Diencephalon (tissue), 1 donor: ENCODE measurements at places on chromosomes 11 and 22. TPM values are rescaled to one million over a fixed set of nuclear protein-coding genes. Genes with fewer than 3 reads are reported as not detected.

The TBX1 gene
- not detected for total RNA-seq

The MYRF gene
- total RNA-seq = 2.8 TPM

The UBQLNL gene
- 0.46 TPM for total RNA-seq

The SCGB1C1 gene
- not detected for total RNA-seq

The ENTHD1 gene
- total RNA-seq = not detected

The MOGAT2 gene
- total RNA-seq = not detected

The ART1 gene
- not detected for total RNA-seq

The OTOG gene
- 0.23 TPM for total RNA-seq

The OR51E1 gene
- 0.23 TPM for total RNA-seq

The ISX gene
- not detected for total RNA-seq

The LBHD1 gene
- 3.9 TPM for total RNA-seq

The OR8D4 gene
- 0.23 TPM for total RNA-seq

The FXYD6 gene
- total RNA-seq = 164 TPM

The FGF19 gene
- 2.3 TPM for total RNA-seq

The B4GAT1 gene
- 117 TPM for total RNA-seq

The OR52E8 gene
- not detected for total RNA-seq

The TEX12 gene
- 1.8 TPM for total RNA-seq

The OR8B12 gene
- not detected for total RNA-seq

The ABCG4 gene
- 9.0 TPM for total RNA-seq

The KLHL35 gene
- 23.8 TPM for total RNA-seq

The ANO5 gene
- total RNA-seq = 35.5 TPM

The ANO9 gene
- total RNA-seq = not detected

The CCDC116 gene
- total RNA-seq = 0.23 TPM

The TENM4 gene
- 71.5 TPM for total RNA-seq

The DDX25 gene
- 24.9 TPM for total RNA-seq

The TMPRSS13 gene
- total RNA-seq = 0.23 TPM

The TPCN2 gene
- 10.4 TPM for total RNA-seq

The CCDC89 gene
- 2.5 TPM for total RNA-seq

The C22orf39 gene
- 46.1 TPM for total RNA-seq

The ME3 gene
- 75.0 TPM for total RNA-seq

The RAB6A gene
- total RNA-seq = 337 TPM

The TMEM132A gene
- total RNA-seq = 104 TPM

The OR8D1 gene
- total RNA-seq = not detected

The IL18BP gene
- total RNA-seq = 2.8 TPM

The RIMBP3C gene
- total RNA-seq = 0.69 TPM

The SAA4 gene
- total RNA-seq = not detected

The TOMT gene
- not detected for total RNA-seq

The MS4A14 gene
- not detected for total RNA-seq

The IL17REL gene
- 0.69 TPM for total RNA-seq

The INPP5J gene
- total RNA-seq = 3.7 TPM

The CPSF7 gene
- 31.1 TPM for total RNA-seq

The FAM111B gene
- total RNA-seq = 7.2 TPM

The LDHAL6A gene
- 0.46 TPM for total RNA-seq

The BEST1 gene
- 1.6 TPM for total RNA-seq

The PTPRCAP gene
- not detected for total RNA-seq

The KCNC1 gene
- total RNA-seq = 12.7 TPM

The C11orf86 gene
- not detected for total RNA-seq

The ANGPTL5 gene
- 0.23 TPM for total RNA-seq

The SLC17A6 gene
- total RNA-seq = 134 TPM

The MYBPC3 gene
- not detected for total RNA-seq

The MEI1 gene
- total RNA-seq = 1.6 TPM

The OR5B21 gene
- total RNA-seq = not detected

The LRP5 gene
- 13.6 TPM for total RNA-seq

The TBX10 gene
- total RNA-seq = not detected
